SK-N-SH treated with all-trans-retinoic acid at 6 μM for 48 hours (cell line): ENCODE measurements at places on chromosomes 12 and 14.

DNA sequence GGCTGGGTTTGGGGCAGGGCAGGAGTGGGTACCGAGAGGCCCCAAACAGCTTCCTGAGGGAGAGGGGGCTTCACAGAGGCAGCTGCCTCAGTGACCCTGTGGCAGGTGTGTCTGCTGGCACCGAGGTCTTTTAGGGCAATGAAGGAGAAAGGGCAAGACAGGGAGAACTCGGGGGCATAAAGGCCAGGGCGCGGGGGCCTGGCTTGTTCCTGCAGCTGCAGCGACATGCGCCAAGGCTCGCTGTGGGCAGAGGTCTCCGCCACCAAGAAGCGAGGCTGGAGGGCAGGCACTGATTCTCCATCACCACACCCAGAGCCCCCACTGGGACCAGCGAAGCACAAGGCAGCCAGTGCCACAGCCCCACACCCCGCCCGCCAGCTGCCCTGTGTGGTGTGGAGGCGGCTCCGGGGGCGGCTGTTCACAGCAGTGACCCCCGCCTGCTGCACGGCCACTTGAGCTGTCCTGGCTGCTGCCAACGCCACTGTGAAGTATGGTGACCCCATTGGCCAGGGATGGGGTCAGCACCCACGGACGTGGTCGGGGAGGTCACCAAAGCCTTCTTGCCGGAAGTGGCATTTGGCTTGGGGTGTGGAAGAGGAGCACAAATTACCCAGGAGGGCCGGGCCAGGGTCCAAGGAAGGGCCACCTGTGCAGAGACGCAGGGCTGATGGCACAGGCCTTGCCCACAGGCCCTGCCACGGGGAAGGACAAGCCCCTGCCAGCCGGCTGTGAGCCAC is 16.4 kb downstream of the BAG5 start:
- no peak for ATAC-seq

DNA sequence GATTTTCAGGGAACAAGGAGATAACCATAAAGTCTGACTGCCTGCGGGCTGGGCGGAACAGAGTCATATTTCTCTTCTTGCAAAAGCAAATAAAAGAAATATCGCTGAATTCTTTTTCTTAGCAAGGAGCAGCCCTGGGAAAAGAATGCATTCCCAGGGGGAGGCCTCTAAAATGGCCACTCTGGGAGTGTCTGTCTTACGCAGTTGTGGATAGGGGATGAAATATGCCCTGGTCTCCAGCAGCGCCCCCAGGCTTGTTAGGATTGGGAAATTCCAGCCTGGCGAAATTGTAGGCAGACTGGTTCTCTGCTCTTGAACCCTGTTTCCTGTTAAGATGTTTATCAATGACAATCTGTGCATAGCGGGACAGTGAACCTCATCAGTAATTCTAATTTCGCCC is 40.5 kb downstream of the PCNX1 start:
- no peak for ATAC-seq

DNA sequence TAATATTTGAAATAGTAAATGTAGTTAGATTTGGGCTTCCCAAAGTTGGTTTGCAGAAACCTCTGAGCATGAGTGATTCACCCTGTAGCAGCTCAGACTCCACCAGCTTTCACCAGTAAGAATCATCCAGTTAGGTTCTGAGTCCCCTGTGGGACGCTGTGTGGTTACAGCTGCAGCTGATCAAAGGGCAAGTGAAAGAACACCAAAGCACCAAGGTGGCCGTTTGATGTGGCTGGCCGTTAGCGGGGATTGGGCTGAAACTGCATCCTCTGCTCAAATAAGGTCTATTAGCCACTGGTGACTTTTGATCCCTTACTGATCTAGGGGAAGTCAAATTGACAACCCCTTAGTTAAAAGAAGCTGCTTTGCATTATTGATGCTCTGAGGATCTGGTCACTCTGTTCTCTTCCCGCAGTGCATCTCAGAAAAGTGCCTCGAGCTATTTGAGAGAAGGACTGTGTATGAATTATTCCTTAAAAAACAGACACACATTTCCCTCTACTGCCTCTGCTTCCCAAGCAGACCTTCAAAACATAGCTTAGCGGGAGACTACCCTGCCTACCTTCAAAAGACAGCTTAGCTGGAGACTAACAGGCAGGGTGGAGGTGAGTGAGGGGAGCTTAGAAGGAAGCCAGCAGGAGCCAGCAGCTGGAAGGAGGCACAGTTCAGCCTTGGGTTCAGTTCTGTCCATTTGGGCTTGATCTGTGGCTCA is 3.7 kb downstream of the ABHD12B start:
- ATAC-seq: no peak

- no peak for ATAC-seq
Observed at GRCh38 chr14:34175574-34175973, 224.7 kb upstream of the EGLN3 start.

- no peak for ATAC-seq
Observed at GRCh38 chr14:70029296-70030132, 150.3 kb downstream of the SMOC1 start.

- no peak for ATAC-seq
Observed at GRCh38 chr12:62207248-62207647, 53.0 kb upstream of the USP15 start.

DNA sequence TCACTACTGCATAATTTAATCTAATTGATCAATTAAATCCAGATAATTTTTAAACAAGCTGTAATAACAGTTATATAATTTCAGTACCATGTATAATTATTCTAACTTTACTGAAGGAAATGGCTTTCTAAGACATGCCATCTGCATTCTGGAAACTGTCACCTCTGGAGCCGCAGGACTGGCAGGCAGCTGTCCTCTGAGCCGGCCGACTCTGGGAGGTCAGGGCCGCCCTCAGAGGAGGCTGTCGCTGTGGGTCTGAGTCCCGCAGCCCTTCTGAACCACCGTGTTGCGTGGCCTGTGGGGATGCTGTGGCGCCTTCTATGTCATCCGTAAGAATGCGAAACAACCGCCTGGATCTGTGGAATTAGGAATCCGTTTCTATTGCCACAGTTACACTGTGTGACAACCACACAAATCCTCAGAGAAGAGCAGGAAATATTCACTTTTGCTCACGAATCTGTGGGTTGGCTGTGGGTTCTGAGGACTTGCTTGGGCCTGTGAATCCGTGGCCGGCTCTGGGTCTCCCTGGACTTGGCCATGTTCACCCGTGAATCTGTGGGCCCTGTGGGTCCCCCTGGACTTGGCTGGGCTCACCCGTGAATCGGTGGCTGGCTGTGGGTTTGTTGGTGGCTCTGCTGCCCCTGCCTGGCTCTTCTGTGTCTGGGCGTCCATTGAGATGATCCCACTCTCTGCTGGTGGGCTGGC is 17.2 kb upstream of the GALNT9 start:
- ATAC-seq: no peak

DNA sequence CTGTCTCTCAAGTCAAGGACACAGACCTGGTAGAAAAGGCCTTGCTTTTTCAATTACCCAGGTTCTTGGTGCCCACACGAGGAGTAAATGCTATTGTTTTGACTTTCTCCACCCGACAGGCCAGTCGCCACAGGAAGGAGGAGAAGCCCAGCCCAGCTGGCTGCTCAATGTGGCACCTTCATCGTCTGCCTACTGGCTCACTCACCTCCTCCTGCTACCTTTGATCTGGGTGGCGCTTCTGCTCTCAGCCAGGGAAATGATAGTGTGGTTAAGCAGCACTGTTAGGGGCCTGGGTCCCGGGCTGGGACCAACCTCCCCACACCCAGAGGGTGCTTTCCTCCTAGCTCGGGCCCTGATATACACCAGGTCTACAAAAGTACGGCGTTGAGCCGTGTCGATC is 75.0 kb upstream of the FZD10 start:
- no peak for ATAC-seq

DNA sequence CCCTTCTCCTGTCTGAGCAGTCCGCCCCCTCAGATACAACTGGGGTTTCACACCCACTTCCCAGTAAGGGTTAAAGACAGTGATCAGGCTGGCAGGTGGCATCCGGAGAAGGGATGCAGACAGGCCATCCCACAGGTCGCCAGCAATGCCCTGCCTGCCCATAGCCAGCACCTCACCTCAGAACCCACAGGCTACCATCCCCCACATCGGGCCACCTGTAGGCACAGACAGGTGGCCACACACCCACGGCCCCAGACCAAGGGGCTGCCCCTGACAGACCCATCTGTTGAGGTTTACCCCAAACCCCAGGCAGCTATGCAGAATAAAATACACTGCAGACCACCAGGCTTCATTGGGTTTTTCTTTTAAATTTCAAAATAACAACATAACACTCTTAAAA is 57.5 kb downstream of the CCNK start:
- no peak for ATAC-seq

GRCh38 chr12:2858334-2858733 is 1.5 kb upstream of the TEX52 start:
- no peak for ATAC-seq

DNA sequence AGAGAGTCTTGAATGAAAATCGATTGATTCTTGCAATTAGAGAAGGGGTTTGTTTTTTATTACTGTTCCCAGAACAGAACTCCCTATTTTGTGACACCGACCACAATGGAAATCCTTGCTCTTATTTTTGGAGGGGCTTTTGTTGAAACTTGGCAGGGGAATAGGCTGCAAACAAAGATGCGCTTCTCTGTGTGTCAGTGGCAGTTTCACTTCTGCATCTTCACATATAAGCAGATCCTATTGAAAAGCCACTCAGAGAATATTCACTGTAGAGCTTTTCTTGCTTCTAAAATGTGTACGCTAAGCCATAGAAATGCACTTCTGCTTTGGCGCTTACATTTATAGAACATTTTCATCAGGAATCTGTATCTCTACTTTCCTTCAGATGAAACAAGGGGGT is 1822.4 kb upstream of the SEL1L start:
- no peak for ATAC-seq

GRCh38 chr12:64895526-64895925 is 71.1 kb downstream of the TBC1D30 start:
- no peak for ATAC-seq

DNA sequence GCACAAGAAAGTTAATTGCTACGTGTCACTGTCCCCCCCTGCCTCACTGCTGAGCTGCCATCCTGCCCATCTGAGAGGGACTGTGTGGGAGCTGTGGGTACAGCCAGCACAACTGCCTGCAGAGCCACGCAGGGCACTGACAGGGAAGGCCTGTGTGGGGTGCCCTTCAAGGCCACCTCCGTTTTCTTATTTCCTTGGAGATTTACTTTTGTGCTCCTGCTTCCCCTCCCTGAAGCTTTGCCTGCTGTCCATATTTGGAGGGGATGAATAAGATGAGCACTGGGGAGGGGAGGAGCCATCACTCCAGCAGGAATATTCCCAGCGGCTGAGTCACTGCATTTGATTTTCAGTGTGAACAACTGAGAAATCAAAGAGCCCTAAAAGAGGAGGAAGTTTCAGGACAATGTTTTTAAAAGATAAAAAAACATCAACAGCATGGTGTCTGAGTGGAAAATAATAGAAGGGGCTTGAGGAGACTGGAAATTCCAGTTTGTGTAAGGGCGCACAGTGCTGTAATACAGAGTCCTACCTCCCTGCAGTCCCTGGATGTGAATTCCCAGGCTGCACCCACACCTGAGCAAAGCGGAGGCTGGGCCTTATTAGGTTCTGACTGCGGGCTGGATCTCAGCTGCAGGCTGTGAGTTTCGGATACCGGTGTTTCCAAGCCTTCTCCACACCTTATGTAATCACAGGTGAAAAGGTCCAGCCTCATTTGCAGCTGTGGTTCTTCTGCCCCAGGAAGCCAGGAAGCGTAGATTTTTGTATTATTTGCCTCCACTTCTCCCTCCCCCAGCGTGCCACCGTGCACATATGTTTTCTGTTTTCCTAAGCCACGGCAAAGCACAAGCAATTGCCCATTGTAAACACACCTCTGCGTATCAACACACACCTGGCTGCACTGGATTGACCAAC is 192.6 kb upstream of the BCL2L14 start:
- peak; percentile 97 for ATAC-seq

DNA sequence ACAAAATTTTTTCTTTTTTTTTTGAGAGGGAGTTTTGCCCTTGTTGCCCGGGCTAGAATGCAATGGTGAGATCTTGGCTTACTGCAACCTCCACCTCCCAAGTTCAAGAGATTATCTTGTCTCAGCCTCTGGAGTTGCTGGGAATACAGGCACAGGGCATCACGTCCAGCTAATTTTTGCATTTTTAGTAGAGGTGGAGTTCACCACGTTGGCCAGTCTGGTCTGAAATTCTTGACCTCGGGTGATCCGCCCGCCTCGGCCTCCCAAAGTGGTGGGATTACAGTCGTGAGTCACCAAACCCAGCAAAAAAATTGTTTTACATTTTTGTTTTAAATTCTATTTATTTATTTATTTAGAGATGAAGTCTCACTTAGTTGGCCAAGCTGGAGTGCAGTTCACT is 4.7 kb upstream of the SLC2A14 start:
- no peak for ATAC-seq

GRCh38 chr14:94081386-94081820 is 293 bp downstream of the IFI27L1 start:
- peak; percentile 42 for ATAC-seq

GRCh38 chr12:67048371-67048770 is 220.8 kb upstream of the CAND1 start:
- ATAC-seq: no peak

DNA sequence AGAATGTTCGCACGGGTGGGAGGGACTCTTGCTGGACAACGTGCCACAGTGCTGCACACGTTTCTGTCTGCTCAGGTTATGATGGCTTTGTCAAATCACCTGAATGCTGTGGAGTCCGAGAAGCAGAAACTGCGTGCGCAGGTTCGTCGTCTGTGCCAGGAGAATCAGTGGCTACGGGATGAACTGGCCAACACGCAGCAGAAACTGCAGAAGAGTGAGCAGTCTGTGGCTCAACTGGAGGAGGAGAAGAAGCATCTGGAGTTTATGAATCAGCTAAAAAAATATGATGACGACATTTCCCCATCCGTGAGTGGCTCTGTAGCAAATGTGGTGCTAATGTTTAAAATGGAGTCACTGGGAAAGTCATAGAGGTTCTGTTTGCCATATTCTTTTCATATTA is 28.5 kb downstream of the KLC1 start:
- no peak for ATAC-seq

DNA sequence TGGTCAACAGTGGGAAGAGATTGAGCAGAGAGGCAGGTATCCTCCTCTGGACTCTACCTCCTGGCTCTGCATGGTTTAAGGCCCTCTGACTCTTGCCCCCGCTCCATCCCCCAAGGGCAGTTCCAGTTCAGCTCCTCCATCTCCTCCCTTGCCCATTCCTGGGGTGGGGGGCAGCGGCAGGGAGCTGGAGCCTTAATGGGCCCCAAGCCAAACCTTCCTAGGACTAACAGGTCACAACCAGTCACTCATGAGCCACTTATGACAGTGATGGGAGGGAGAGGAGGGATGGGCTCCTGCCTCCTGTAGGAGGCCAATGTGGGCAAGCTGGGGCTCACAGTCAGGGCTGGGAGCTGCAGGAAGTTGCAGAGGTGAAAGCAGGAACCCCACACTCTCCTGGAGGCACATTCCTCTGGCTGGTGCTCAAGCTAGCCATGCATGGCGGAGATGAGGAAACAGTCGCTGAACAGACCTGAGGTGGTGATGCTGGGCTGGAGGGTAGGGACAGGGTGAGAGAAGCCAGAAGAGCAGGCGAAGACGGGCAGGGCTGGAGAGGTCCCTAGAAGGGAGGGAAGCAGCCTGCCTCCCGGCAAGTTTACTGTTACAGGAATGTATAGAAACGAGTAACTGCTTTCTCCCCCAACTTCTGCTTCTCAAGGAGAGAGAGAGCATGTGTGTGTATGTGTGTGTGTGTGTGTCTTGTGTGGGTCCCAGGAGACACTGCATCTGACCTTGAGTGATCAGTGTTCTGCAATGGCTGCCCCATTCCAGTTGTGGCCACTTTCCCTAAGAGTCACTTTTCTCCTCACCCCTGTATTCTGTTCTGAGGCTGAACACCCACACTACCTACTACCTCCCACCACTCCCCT is 5.0 kb upstream of the RAPGEF3 start:
- no peak for ATAC-seq

- no peak for ATAC-seq
Observed at GRCh38 chr12:115791331-115791730, 486.2 kb downstream of the MED13L start.

- ATAC-seq: no peak
Observed at GRCh38 chr14:87679866-87680265, 313.1 kb downstream of the GALC start.
